Activated CD4-positive, alpha-beta T cell treated with anti-CD3 and anti-CD28 coated beads, Interleukin-2, amount 10 ng/mL, durations not matched to agents 7 days and 5 days (primary cell): ENCODE measurements at places on chromosomes 6 and 20.

GRCh38 chr6:37889486-37889885 lies 70.0 kb downstream of the ZFAND3 start:
- H3K4me3 ChIP-seq = no peak overlapping the region
- peaks cover 7% of the 10 kb centered on the region for H3K4me1 ChIP-seq

DNA sequence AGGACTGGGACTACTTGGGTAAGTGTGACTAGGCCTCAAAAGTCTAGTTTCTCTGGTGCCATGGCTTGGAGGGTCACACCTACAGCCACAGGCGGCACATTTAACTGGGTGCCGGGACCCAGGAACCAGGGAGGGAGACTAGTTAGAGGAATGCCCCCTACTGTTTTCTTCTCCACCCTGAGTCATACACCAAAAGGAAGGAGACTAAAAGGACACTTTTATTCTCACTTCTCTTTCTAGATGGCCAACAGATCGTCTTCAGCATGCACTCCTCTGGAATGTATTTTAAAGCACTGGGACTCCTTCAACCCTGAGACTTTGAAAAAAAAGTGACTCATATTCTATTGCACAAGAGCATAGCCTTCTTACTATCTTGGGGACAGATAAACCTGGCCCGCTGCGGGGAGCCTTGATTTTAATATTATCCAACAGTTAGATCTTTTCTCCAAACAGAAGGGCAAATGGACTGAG lies 33.4 kb downstream of the PLN start:
- no peak for DNase-seq
- H3K4me1 ChIP-seq = no peaks in the 10 kb centered on the region
- peaks cover 63% of the 10 kb centered on the region for H3K36me3 ChIP-seq
- H3K4me3 ChIP-seq = no peak overlapping the region
- H3K27ac ChIP-seq = no peak overlapping the region

DNA sequence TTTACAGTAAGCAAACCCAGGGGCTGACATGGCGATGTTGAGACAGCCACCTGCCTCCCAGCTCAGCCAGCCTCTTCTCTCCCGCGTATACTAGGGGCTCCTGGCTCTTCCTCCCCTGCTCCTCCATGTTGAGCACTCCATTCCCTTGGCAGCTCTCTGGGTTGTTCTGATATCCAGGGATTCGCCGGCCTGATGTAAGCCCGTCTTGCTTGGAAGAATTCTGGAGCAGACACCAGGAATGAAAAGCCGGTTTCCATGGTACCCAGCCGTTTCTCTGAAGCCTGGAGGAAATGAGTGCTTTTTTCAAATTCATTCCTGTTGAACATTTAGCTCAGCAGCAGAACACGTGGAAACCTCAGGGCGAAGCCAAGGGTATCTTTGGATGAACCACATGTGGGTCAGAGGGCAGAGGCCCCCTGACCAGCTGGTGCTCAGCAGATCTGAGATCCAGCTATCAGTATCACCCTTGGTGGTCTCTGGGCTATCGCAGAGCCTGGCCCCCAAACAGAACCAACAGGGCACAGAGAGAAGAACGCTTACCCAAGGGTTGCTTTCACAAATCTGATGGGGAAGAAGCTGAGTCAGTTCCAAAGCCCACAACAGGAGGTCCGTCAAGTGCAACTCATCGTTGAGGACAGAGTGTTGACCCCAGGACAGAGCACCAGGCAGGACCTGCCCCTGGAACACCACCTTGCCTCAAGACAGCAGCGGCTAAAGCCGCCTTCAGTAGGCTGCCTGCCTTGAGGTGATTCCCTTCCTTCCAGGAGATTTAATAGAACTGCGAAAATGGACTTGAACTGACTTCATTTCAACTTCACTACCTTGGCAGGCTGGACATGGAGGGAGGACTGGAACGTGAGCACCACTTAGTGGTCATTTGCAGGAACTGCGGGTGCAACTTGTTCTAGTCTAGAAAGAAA lies 96.1 kb upstream of the RIN2 start:
- peaks cover 4% of the 10 kb centered on the region for H3K27me3 ChIP-seq
- H3K4me1 ChIP-seq = peaks cover 1% of the 10 kb centered on the region
- no peak overlapping the region for H3K27ac ChIP-seq
- H3K4me3 ChIP-seq = no peak overlapping the region

DNA sequence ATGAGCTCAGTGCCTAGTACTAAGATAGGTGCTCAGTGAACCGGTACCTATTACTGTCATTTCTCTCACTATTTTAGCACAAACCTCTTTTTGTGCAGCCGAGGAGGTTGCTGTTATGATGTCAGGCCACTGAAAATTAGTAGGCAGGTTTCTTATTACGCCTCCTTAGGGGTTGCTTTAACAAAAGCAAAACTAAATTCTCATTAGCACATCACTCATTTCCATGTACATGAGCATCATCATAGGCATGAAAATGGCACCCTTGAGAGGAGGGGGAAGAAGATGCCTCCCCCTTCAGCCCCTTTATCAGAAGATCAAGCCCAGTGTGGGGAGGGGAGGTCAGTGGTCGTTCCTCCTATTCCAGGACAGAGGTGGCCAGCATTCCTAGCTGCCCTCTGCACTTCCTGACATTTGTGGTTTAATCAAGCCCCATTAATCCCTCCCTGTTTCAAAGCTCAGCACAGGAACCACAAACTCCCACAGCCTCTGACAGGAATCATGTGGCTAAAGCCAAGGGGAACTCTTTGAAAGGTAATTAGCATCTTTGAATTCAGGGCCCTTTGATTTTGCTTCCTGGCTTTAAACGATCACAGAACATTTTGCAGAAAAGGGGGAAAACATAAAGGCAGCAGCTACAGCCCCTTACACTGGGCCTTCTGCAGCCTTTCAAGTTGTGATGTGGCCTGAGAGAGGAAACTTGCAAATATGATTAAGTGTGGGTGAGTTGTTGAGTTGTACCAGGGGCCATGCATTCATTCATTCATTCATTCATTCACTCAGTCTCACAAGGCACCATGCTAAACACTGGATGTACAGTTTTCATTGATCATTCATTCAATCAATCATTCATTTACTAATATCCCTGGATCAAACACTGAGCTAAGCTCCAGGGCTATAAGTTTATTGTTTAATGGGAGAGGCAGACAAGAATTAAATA lies 31.9 kb upstream of the PSMF1 start:
- H3K4me1 ChIP-seq = peaks cover 14% of the 10 kb centered on the region
- H3K27me3 ChIP-seq = no peaks in the 10 kb centered on the region
- H3K36me3 ChIP-seq = peaks cover 7% of the 10 kb centered on the region
- no peak for DNase-seq
- no peak overlapping the region for H3K4me3 ChIP-seq
- no peak overlapping the region for H3K27ac ChIP-seq

- no peak overlapping the region for H3K27ac ChIP-seq
- H3K27me3 ChIP-seq = no peaks in the 10 kb centered on the region
- no peak overlapping the region for H3K4me3 ChIP-seq
- no peak for DNase-seq
Measured at GRCh38 chr6:75144386-75144785, 61.5 kb downstream of the COL12A1 start.

DNA sequence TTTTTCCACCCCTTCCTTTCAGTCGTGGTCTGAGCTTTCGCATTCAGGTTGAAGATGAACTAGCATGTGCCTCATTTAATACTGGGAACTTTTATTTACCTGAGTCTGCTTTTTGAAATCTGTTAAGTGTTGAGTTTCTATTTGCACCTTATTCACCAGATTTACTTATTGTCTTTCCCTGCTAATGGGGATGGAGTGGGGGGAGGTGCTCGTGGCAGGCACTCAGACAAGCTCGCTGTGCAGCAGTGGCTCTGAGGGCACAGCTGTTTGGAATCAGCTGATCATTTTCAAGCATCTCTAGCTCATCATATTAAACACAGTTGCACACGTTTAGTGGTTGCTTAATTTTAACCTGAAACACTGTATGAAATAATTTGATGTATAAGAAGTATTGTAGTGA lies 35.6 kb downstream of the UTRN start:
- DNase-seq = no peak
- no peak overlapping the region for H3K4me3 ChIP-seq
- H3K36me3 ChIP-seq = no peaks in the 10 kb centered on the region
- H3K27me3 ChIP-seq = no peaks in the 10 kb centered on the region
- peaks cover 14% of the 10 kb centered on the region for H3K4me1 ChIP-seq

DNA sequence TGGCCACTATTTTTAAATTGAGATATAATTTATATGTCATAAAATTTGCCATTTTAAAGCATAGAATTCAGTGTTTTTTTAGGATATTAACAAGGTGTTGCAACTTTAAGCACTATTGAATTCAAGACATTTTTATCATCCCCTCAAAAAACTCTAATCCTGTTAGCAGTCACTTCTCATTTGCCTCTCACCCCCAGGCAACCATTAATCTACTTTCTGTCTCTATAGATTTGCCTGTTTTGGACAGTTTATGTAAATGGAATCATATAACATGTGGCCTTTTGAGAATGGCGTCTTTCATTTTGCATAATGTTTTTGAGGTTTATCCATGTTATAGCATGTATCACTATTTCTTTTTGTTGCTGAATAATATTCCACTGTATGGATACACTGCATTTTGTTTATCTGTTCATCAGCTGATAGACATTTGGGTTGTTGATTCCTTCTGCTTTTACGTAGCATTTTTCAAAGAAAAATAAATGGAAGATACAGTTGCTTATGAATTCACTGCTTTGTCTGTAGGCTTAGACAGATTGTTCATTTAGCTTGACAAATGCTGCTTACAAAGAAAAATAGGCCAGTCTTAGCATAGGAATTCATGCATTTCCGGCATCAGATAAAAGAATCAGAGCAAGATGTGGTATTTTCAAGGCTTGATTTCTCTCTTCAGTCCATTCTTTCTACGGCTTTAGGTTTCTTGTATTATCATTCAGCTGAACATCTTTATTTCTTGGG lies 52.9 kb downstream of the STK4 start:
- H3K4me1 ChIP-seq = peaks cover 43% of the 10 kb centered on the region
- no peak for DNase-seq

- H3K27ac ChIP-seq = no peak overlapping the region
- H3K4me3 ChIP-seq = no peak overlapping the region
- peaks cover 6% of the 10 kb centered on the region for H3K4me1 ChIP-seq
- peaks cover 53% of the 10 kb centered on the region for H3K27me3 ChIP-seq
- DNase-seq = no peak
- H3K36me3 ChIP-seq = no peaks in the 10 kb centered on the region
Measured at GRCh38 chr20:17542481-17542880, 11.3 kb upstream of the BFSP1 start.

GRCh38 chr20:36399147-36399968 lies 93.2 kb downstream of the DLGAP4 start:
- DNase-seq = peak; percentile 43
- H3K27ac ChIP-seq = no peak overlapping the region
- no peak overlapping the region for H3K4me3 ChIP-seq
- H3K4me1 ChIP-seq = no peaks in the 10 kb centered on the region

DNA sequence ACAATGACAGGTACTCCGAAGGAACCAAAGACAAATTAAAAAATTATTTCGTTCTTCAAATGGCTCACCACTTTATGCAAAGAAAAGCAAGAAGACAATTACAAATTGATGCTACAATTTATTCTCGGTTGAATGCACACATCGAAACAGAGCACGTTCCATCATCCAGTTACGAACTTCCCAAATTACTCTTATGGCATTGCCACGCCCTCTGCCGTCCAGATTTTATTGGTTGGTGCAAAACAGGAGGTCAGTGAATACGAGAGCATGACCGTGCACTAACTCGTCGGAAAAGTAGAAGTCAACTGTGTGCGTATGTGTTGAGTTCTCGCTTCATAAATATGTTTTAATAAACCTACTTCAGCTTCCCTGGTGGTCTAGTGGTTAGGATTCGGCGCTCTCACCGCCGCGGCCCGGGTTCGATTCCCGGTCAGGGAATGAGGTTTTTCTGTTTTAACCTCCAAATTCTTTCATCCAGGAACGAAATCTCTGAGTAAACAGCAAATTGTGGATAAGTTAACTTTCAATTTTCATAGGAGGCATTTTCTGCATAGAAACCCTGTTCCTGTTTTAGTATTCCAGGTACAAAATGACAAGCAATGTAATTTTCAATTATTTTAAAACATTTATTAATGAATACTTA lies 23.2 kb downstream of the ZNF311 start:
- peaks cover 53% of the 10 kb centered on the region for H3K27me3 ChIP-seq
- peak overlapping the region; percentile 90 for H3K27ac ChIP-seq

DNA sequence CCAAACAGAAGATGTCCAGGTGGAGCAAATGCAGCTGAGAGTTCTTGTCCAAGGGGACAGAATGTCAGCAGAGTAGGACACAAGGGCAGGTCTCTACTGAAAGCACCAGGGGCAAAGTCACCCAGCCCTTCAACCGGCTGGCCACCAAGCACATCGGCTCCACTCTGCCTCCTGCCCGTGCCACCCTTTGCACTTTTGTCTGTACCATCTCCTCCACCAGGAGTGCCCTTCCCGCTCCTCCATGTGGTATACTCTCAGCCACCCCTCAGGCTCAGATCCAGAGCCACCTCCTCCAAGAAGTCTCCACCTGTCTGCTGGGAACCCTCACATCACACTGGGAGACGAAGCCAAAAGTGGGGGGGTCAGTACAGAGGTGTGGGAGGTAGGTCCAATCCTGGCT lies 4.1 kb upstream of the HSPA12B start:
- no peak overlapping the region for H3K27ac ChIP-seq
- no peak overlapping the region for H3K4me3 ChIP-seq
- no peaks in the 10 kb centered on the region for H3K4me1 ChIP-seq
- H3K27me3 ChIP-seq = peaks cover 47% of the 10 kb centered on the region

- H3K4me3 ChIP-seq = no peak overlapping the region
- no peaks in the 10 kb centered on the region for H3K36me3 ChIP-seq
- peaks cover 9% of the 10 kb centered on the region for H3K27me3 ChIP-seq
- H3K27ac ChIP-seq = no peak overlapping the region
- DNase-seq = peak; percentile 63
Measured at GRCh38 chr6:119742188-119742803, 392.7 kb upstream of the MAN1A1 start.

GRCh38 chr6:20340068-20340848 lies 61.4 kb upstream of the E2F3 start:
- peak overlapping the region; percentile 10 for H3K27ac ChIP-seq
- H3K4me3 ChIP-seq = no peak overlapping the region
- no peak for DNase-seq
- peaks cover 52% of the 10 kb centered on the region for H3K4me1 ChIP-seq
- H3K36me3 ChIP-seq = peaks cover 16% of the 10 kb centered on the region

DNA sequence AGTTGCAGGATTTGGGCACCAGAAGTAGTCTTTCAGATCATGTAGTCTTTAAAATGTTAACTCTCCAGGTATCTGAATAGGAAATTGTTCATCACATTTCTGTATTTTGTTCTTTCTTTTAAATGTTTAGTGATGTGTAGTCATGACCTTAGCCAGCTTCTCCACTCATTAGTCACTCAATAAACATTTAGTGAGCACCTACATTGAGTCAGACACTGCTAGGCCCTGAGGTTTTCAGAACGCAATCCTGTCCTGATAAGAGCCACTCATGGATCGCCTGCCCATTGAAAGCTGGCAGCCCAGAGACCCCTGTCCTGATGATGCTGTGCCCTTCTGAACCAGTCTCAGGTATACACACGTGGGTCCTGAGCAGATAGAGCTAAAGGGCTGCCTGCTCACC lies 163.4 kb upstream of the HEY2 start:
- no peaks in the 10 kb centered on the region for H3K36me3 ChIP-seq
- DNase-seq = no peak
